Left ventricle myocardium superior (tissue), 1 donor: ENCODE measurements at places on chromosomes 6 and 20. TPM values are rescaled to one million over a fixed set of nuclear protein-coding genes. Genes with fewer than 3 reads are reported as not detected.

The DUSP15 gene
- total RNA-seq, result 4.0 TPM

The HTR1B gene
- total RNA-seq, result not detected

- DNase-seq, result no peak
These were observed 70.9 kb downstream of the ATP9A start for GRCh38 chr20:51697096-51697826.

The BCKDHB gene
- 24.3 TPM for total RNA-seq

DNA sequence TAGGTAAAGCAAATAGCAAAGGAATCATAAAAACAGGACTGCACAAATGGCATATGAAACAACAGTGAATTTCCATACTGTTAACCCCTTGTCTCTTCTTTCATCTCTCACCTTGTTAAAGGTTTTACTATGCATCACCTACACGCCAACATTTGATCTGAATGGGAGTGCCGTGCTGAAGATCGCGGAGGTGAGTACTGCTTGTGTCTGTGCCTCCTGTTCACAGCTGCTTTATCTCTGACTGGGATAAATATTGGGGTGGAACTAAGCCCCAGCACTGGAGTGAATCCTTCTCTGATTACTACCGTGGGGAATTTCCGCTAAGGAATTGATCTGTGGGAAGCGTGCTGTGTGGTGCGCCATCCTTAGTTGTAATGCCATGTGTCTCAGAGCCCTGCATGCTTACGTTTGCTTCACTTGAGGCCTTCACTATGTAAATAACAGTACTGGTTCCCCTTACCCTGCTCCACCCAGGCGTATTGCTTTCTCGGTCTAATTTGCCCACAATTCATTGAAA, 11.4 kb upstream of the PBOV1 start:
- DNase-seq, result no peak

DNA sequence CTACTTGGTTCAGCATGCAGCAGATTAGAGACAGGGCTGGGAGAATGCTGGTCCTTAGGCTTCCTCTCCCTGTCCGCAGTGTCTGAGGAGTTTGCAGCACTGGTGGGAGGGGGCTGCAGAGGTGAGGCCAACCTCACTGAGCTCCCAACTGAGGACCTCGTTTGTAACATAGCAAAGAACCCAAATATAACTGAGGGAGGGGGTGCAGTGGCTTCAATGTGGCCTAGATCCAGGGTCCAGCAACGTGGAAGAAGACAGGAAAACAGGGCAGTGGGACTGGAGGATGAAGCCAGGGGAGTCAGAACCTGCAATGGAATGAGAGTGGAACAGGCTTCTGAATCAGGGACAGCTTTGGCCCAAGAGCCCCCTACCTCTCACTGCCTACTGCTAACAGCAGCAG, 84.3 kb upstream of the MAFB start:
- no peak for DNase-seq

DNA sequence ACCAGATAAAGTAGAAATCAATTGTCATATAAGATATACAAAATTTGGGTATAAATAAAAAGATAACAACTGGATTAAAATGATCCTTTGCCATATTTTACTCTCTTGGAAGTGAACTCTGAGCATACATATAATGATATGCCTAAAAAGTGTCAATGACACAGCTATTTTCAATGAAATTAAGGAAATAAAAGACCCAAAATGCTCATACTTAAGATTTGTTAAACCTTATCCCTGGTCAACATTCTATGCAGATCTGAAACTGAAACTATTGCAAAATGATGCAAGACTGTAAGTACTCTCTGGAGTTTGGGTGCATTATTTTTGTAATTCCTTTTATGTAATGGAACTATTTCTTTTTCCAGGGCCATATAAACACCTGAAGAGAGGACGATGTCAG, 119.0 kb upstream of the SGK1 start:
- DNase-seq, result no peak
